ENCODE measurements at places on chromosomes 7 and 10. TPM values are rescaled to one million over a fixed set of nuclear protein-coding genes. Genes with fewer than 3 reads are reported as not detected.

ACADSB gene
- 3.3 TPM for polyA plus RNA-seq

GIMAP6 gene
- polyA plus RNA-seq, result not detected

PLXDC2 gene
- 23.0 TPM for polyA plus RNA-seq

MPP7 gene
- 1.9 TPM for polyA plus RNA-seq

SEMA3A gene
- 8.1 TPM for polyA plus RNA-seq

NMT2 gene
- 4.7 TPM for polyA plus RNA-seq

ING3 gene
- 3.1 TPM for polyA plus RNA-seq

DNA sequence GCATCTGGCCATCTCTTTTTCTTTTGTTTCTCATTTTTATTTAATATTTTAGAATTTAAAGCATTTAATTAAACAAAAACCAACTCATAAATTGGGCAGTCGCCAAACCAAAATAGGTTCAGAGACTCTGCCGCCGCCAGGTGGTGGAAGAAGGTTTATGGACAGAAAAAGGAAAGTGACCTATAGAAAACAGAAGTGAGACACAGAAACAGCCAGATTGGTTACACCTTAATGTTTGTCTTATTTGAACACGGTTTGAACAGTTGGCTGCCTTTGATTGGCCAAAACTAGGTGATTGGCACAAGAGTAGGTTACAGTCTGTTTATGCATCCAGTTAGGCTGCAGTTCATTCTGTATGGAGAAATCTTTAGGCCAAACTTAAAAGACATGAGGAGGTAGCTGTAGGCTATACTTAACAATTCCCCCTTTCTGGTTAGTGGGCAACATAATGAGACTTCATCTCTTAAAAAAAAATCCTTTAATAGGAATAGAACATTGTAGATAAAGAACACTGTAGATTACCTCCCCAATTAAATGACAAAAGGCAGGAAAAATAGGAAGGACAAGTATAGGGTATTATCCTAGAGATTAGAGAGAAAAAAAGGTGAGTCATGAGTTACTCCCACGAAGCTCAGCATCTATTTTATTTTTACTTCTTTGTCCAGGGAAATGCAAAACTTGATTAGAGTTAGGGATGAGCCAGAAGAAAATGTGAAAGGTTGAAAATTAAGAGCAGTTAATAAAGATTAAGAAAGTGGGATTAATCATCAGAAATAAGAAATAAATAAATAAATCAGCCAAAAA lies 23.9 kb upstream of the CYCS start:
- no peak overlapping the region for H3K4me3 ChIP-seq
- no peaks in the 10 kb centered on the region for H3K27me3 ChIP-seq
- H3K27ac ChIP-seq, result no peak overlapping the region
- no peak for DNase-seq
- no peaks in the 10 kb centered on the region for H3K36me3 ChIP-seq

DNA sequence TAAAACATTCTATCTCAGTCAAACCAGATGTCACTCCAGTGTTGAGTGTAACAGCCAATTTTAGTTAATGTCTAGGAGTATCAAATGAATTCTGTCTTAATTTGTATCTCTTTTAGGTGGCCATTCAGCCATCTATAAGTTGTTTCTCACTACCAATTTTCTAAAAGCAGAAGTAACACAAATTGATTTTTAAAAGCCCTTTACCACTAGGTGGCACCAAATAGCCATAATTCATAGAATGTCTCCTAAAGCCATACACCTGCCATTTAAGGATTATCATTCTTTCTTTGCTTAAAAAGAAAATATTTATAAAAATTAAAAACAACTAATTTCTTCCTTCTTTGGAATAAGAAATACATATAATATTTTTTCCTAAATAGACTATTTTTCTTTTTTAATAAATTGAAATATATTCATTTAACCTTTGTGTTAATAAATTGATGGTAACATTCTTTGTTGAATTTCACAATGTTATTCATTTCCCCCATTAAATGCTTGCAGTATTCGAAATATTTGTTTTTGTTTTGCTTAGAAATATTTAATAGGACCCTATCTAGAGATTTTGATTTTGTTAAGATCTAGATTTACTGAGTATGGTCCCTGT lies 107.8 kb upstream of the PPP1R3A start:
- no peak overlapping the region for H3K4me3 ChIP-seq
- no peaks in the 10 kb centered on the region for H3K36me3 ChIP-seq
- no peak for DNase-seq
- H3K27ac ChIP-seq, result no peak overlapping the region
- H3K27me3 ChIP-seq, result no peaks in the 10 kb centered on the region
- H3K4me1 ChIP-seq, result no peaks in the 10 kb centered on the region

DNA sequence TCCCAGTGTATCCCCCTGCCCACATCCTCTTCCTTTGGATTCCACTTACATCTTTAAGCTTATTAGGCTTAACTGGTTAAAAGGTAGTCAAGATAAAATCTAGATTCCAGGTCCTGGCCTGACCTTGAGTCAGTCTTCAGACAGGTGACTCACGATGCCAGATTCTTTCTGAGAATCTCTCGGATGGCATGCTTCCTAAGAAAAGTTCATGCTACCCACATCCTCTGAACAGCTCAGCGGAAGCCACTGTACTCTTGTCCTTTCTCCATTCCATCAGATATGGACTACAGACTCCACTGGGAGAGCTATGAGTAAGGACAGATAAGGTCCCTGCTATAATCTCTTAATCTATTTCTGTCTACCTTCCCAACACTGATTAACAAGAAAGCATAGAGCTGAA lies 43.4 kb downstream of the DNMBP start:
- no peaks in the 10 kb centered on the region for H3K27me3 ChIP-seq
- H3K4me3 ChIP-seq, result no peak overlapping the region
- H3K36me3 ChIP-seq, result no peaks in the 10 kb centered on the region
- DNase-seq, result no peak
- H3K27ac ChIP-seq, result no peak overlapping the region

DNA sequence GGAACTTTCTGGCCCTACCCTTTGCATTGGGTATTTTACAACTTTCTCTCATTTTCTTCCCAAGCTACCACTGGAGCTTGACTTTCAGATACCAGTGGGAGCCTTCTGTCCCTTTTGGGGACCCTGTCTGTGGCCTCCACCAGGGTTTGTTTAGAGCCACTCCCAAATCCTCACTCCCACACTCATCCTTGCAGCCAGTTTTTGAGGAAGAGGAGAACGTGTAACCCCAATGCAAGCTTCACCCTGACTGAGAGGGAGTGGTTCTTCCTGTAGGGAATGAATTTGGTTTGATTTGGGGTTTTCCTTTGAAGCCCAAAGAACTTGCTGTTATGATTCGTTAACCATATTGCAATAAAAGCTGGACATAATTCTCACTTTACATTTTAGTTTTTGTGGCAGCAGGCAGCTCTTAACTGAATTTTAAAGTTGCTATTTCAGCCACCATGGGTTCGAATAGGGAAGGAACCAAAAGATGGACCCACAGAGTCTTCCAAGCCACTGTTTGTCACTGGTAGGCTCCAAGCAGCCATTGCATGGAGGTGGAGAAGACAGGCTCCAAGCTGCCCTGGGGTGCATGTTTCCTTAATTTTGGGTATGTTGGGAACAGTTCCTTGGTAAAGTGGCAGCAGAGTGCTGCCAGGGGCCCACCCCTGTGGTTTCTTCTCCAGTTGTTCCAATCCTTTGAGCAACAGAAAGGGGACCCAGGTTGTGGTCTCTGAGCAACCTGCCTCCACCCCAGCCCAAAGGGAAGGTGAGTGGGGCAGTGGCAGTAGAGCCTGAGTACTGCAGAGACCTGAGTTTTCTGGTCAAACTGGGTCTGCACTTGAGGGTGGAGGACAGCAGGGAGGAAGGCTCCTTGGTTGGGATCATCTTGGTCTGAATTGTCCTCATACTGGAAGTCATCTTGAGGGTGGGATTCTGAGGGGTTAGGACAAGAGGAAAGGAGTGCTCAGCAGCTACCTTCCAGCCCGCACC lies 5.1 kb downstream of the EVX1 start:
- peaks cover 100% of the 10 kb centered on the region for H3K27me3 ChIP-seq
- H3K4me3 ChIP-seq, result no peak overlapping the region
- H3K36me3 ChIP-seq, result no peaks in the 10 kb centered on the region
- no peak overlapping the region for H3K27ac ChIP-seq
- DNase-seq, result no peak

GRCh38 chr10:121696854-121697253 lies 98.6 kb upstream of the FGFR2 start:
- no peaks in the 10 kb centered on the region for H3K27me3 ChIP-seq
- H3K4me3 ChIP-seq, result no peak overlapping the region
- peaks cover 8% of the 10 kb centered on the region for H3K4me1 ChIP-seq
- H3K27ac ChIP-seq, result no peak overlapping the region
- DNase-seq, result peak; percentile 29

GRCh38 chr10:77168861-77169260 lies 468.7 kb downstream of the KCNMA1 start:
- no peaks in the 10 kb centered on the region for H3K27me3 ChIP-seq
- no peak overlapping the region for H3K4me3 ChIP-seq
- no peaks in the 10 kb centered on the region for H3K4me1 ChIP-seq
- no peak overlapping the region for H3K27ac ChIP-seq

GRCh38 chr10:101467286-101467770 lies 113.4 kb downstream of the BTRC start:
- H3K4me3 ChIP-seq, result no peak overlapping the region
- no peak overlapping the region for H3K27ac ChIP-seq
- H3K36me3 ChIP-seq, result no peaks in the 10 kb centered on the region
- DNase-seq, result no peak
- H3K27me3 ChIP-seq, result no peaks in the 10 kb centered on the region

DNA sequence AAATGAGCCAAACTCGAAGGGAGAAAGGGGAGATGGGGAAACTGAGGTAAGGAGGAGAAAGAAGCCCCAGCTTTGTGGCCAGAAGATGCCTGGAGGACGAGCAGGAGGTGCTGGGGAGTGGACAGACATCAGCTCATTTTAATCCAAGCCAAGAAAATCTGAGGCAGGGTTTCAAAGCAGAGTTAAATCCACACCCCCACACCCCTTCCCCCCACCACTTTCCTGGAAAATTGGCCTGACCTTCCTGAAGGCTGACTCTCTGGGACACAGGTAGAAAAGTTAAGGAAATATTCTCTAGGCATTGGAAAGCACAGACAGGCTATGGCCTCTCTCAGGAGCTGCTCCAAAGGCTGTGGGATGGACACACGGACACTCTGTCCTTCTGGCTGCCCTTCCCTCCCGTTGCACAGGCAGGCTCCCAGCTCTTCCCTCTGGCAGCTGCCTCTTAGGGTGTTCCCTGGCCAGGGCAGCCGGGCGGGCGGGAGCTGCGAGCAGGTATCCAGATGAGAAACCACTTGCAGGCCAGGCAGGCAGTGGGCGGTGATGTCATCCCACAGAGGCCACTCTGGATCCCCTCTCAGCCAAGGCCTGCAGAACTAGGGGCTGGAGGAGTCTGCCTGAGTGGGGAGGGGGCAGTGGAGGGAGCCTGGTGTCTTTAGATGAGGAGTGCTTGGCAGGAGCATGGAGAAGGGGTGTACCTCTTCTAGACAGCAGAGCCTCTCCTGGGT lies 171.8 kb downstream of the NEURL1 start:
- no peak overlapping the region for H3K27ac ChIP-seq
- DNase-seq, result no peak
- H3K36me3 ChIP-seq, result no peaks in the 10 kb centered on the region
- H3K27me3 ChIP-seq, result no peaks in the 10 kb centered on the region

- H3K27me3 ChIP-seq, result no peaks in the 10 kb centered on the region
- H3K4me3 ChIP-seq, result no peak overlapping the region
- no peak for DNase-seq
- H3K27ac ChIP-seq, result no peak overlapping the region
Observed at GRCh38 chr7:95917634-95918033, 145.3 kb downstream of the DYNC1I1 start.

- no peaks in the 10 kb centered on the region for H3K27me3 ChIP-seq
- H3K4me3 ChIP-seq, result peak overlapping the region; percentile 76
- no peaks in the 10 kb centered on the region for H3K36me3 ChIP-seq
- peak overlapping the region; percentile 69 for H3K27ac ChIP-seq
- peaks cover 6% of the 10 kb centered on the region for H3K4me1 ChIP-seq
Observed at GRCh38 chr10:929960-930624, 1.4 kb downstream of the LARP4B start.

- DNase-seq, result no peak
- H3K4me3 ChIP-seq, result no peak overlapping the region
- H3K27ac ChIP-seq, result no peak overlapping the region
Observed at GRCh38 chr7:17275749-17276671, 22.4 kb upstream of the AHR start.

- no peaks in the 10 kb centered on the region for H3K27me3 ChIP-seq
- H3K36me3 ChIP-seq, result no peaks in the 10 kb centered on the region
- DNase-seq, result no peak
- H3K27ac ChIP-seq, result no peak overlapping the region
Observed at GRCh38 chr7:28847176-28847575, 111.0 kb downstream of the TRIL start.

DNA sequence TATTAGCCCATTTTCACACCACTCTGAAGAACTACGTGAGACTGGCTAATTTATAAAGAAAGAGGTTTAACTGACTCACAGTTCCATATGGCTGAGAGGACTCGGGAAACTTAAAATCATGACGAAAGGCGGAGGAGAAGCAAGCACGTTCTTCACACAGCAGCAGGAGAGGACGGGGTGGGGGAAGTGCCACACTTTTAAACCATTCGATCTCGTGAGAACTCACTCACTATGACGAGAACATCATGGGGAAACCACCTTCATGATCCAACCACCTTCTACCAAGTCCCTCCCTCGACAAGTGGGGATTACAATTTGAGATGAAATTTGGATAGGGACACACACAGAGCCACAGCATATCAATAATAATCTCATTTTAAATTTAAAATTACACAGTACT lies 80.2 kb downstream of the VWDE start:
- H3K36me3 ChIP-seq, result no peaks in the 10 kb centered on the region
- peaks cover 3% of the 10 kb centered on the region for H3K4me1 ChIP-seq
- no peaks in the 10 kb centered on the region for H3K27me3 ChIP-seq
- H3K4me3 ChIP-seq, result no peak overlapping the region

- H3K4me1 ChIP-seq, result peaks cover 5% of the 10 kb centered on the region
- H3K4me3 ChIP-seq, result no peak overlapping the region
Observed at GRCh38 chr7:8379264-8379663, 54.1 kb upstream of the NXPH1 start.

GRCh38 chr10:50572017-50572491 lies 51.7 kb downstream of the SGMS1 start:
- peaks cover 16% of the 10 kb centered on the region for H3K4me1 ChIP-seq
- DNase-seq, result no peak
- H3K36me3 ChIP-seq, result no peaks in the 10 kb centered on the region
- H3K4me3 ChIP-seq, result no peak overlapping the region

DNA sequence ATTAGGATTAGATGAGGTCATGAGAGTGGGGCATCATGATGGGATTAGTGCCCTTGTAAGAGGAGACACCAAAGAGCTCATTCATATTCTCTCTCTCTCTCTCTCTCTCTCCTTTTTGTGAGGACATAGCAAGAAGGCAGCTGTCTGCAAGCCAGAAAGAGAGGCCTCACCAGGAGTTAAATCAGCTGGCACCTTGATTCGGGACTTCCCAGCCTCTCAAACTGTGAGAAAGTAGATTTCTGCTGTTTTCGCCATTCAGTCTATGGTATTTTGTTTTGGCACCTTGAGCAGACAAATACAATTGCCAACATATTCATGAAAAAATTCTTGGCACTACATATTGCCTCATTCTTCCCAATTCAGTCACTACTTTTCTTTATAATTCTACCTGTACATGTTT lies 20.6 kb upstream of the ATAD1 start:
- no peaks in the 10 kb centered on the region for H3K27me3 ChIP-seq
- H3K27ac ChIP-seq, result no peak overlapping the region
- no peak overlapping the region for H3K4me3 ChIP-seq
- no peaks in the 10 kb centered on the region for H3K36me3 ChIP-seq

Measured in H1 (cell line).